Activated gamma-delta T cell treated with Interleukin-2 at 50 U/mL for 16 hours (primary cell): ENCODE measurements at places on chromosomes 1 and 21.

DNA sequence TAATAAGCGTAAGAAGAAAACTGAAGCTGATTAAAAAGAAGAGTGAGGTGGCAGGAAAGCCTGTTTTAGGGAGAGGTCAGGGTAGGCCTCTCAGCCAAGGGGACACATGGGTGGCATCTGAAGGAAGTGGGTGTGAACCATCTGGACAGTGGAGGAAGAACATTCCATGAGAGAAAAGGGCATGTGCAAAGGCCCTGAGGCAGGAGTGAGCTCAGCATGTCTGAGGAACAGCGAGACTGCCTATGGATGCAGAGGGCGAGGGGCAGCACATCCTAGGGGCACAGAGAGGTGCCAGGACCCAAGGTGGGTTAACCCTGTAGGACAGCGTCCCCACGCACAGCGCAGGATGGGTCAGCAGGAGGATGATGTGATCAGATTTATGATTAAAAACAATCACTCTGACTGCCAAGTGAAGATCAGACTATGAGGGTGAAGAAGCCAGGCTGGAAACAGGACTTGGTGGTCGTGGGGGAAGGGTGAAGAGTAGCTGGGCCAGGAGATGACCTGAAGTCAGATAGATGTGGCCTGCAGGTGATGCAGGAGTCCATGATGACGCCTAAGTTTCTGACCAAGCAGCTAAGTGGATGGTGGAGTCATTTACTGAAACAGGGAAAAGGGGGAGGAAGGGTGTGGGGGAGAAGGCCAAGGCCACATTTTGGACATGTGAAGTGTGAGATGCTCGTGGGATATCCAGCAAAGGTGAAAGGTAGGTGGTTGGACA lies 37.9 kb downstream of the PABPC4 start:
- no peak for DNase-seq

- no peak for DNase-seq
These were observed 18.0 kb downstream of the NADK start for GRCh38 chr1:1760345-1760650.

GRCh38 chr1:41687007-41687406 lies 202.5 kb upstream of the EDN2 start:
- DNase-seq, result no peak

- no peak for DNase-seq
These were observed at the start of gene FAM177B for GRCh38 chr1:222736972-222737371. TSS of gene FAM177B (plus strand) at chr1:222737202. CDS start at chr1:222746546, 9,344 bp downstream.

DNA sequence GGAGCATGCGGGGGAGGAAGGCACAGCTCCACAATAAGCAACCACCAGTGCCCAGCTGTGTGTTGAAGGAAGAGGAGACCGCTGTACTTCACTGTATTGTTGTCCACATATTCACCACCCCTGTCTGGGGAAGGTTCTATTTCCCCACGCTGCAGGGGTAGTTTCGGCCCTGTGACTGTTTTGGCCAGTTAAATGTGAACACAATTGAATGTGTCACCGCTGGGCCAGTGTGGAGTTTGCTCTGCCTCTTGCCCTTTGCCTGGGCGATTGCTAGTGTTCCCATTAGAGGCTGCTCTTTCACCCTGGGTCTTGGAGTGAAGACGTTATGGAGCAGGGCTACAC lies 32.6 kb downstream of the UBE4B start:
- no peak for DNase-seq

DNA sequence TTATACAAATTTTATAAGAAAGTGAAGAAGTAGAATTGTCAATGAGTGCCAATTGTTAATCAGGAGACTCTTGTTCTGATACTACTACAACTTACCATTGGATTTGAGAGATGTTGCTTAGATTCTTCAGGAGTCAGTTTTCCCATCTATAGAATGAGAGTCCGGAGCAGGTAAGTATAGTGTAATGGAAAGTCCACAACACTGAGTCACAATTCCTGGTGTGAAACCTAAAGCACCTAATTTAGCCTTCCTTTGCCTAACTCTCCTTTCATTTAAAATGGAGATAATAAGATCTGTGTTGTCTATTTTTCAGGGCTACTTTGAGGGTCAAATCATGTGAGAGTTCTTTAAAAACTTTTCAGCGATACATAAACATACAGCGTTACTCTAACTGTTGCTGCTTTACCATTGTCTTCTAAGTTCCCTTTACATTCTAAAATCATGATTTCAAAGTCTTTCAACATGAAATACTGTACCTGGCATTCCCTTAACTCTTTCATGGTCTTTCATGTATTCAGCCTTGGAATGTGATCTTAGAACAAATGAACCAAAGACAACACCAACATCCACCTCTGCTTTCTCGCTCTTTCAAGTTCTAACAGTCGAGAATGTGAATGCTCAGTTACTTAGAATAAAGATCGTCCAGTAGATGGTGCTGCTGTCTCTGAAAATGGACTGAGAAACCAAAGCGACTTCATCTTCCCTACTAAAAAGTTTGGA lies 90.9 kb downstream of the SLC30A10 start:
- DNase-seq, result no peak

DNA sequence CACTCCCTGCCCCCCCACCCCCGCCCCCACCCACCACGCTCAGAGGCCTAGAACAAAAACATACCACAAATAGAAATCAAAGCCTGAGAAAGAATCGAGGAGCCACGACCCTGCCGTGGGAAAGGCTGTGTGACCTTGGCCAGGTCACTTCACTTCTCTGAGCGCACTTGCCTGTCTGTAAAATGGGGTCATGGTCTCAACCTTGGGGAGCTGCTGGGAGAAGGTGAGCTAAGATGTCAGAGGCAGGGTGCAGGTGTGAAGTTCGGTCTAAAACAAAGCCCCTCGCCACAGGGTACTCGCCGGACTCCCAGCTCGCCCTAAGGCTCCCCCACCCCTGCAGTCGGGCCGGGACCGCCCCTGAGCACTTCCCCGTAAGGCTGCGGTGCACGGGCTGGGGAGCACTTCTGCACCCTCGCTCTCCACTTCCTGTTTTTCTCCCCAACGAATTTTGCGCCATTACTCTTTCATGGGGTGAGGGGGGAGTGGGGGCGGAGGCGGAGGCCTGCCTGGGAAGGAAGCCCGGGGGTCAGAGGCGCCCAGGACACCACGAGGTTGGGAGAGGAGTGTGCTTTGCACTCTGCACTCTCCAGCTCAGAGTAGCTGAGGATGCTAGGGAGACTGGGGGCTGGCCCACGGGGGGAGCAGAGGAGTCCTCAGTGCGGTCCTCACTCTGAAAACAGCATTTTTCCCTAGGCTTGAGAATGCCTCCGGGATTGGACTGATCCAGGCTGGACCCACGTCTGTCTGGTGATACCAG lies 21.9 kb upstream of the PIK3CD start:
- peak; percentile 79 for DNase-seq

- no peak for DNase-seq
These were observed 7.9 kb downstream of the CCNL2 start for GRCh38 chr1:1391225-1391624.

- DNase-seq, result no peak
These were observed 54.5 kb upstream of the IGSF5 start for GRCh38 chr21:39690454-39690853.

DNA sequence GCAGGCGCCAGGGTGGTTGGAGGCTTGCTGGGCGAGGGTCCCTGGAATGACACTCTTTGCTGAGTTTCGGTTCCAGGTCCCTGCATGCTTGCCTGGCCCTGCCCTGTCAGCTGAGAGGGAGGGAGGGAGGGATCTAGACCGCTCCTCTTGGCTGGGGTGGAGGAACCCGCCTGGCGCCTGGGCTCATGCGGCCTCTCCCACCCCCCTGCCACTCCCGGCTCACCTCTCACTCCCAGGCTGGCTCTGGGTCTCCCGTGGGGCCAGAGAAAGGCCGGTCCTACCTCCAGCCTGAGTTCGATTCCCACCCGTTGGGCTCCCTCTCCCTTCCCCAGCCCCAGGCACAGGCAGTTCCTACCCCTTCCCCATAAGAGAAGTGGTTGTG lies 19.0 kb upstream of the IFNLR1 start:
- DNase-seq, result no peak

- no peak for DNase-seq
These were observed 618 bp upstream of the FOXD3 start for GRCh38 chr1:63321785-63322113.

DNA sequence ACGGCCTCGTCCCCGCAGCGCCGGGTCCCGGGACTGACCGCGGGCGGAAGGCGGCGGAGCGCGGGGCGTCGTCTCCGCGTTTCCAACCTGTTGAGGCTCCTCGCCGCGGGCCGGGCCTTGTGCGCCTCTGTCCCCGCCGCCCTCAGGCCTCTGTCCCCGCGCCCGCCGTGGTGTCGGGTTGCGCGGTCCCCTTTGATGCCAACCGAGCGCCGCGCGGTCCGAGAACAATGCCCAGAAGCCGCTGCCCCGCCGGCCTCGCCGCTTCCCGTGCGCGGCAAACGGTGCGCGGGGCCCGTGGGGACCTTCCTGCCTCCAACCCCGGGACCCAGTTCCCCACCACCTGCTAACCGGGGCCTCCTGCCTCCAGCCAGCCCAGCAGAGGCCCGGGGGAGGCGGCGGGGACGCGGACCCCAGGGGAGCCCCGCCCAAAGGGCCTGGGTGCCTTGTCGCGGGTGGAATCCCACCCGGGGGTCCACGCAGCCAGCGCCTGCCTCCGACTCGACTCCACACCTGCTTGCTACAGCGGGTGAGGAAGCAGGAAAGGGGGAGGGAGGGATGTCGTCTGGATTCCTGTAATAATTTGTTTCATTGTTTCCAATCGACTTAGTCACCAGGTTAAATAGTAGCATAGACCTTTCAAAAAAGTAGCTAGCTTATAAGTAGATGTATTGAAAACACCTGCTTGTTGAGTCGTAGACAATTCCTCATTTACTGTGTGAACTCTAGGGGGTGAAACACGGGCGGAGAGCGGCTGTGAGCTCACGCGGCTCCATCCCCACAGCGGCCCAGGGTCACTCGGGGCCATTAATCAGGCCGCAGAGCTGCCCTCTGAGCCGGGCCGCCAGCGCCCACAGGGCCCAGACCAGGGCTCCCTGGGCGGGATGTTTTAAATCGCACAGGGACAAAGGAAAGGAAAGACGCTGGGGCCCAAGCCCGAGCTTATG lies 1.1 kb downstream of the COL18A1 start:
- DNase-seq, result no peak

DNA sequence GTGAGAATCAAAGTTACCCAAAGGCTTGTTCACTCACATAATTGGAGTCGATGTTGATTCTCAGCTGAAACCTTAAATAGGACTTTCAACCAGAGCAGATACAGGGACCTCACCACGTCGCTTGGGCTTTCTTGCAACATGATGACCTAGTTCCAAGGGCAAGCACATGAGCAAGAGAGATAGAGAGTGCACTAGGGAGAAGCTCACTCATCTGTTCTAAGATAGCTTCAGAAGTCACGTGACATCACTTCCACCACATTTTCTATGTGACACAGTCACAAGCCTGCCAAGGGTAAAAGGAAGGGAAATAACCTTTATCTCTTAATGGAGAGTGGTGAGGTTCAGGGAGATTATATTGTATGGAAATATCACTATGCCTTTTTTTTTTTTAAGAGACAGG lies 470.1 kb upstream of the PLXNA2 start:
- no peak for DNase-seq

DNA sequence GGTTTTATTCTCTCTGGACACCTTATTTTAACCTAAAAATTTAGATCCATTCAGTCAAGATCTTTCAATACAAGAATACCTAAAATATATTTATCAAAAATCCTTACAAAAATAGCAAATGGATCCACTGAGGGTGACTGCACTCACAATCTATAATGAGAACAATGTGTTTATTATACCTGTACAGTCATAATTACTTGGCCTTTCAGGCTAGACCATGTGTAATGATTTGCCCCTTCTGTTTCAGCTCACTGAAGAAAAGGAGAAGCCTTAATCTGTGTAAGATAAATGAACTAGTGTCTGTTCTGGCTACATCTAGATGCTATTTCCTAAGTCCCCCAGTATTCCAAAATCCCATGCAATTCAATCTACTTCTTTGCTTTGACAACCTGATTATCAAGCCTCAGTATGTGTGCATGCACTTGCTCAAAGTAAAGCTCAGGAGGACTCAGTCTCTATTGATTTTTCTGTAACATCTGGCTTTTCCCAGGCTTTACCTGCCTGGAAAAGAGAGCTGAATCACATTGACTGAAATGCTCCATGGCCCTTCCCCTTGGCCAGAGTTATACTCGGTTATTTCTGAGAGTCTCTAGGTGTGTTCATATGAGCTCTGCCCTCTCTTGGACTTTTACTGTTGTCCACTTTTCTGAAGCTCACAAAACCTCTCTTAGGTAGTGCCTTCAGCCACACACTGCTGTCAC lies 27.6 kb downstream of the CRP start:
- DNase-seq, result no peak

DNA sequence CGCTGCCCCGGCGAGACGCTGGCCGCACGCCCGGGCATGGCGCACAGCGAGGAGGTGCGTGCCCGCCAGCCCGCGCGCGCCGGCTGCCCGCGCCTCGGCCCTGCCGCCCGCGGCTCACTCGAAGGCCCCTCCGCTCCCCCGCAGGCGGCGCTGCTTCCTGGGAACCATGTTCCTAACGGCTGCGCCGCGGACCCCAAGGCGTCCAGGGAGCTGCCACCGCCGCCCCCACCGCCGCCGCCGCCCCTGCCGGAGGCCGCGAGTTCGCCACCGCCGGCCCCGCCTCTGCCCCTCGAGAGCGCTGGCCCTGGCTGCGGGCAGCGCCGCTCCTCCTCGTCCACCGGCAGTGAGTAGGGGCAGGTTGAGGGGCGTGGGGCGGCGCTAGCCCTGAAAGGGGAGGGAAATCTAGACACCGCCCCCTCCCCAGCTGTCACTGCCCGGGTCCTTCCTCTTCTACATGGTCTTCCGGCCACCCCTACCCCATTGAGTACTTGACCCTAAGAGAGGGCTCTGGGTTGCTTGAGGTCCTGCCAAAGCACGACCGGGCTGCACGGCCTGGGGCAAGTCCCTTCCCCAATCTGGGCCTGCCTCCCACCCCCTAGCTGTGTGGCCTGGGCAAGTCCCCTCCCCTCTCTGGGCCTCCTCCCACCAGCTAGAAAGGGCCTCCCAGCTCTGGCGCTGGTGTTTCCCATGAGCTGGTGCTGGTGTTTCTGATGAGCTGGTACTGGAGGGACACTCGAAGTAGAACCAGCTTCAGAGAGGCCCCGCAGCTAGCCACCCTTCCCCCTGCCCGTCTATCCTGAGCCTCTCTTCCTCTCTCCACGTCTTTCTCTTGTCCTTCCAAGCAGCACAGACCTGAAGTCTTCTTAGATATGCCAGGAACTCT lies 17.0 kb downstream of the TNFRSF25 start:
- no peak for DNase-seq

DNA sequence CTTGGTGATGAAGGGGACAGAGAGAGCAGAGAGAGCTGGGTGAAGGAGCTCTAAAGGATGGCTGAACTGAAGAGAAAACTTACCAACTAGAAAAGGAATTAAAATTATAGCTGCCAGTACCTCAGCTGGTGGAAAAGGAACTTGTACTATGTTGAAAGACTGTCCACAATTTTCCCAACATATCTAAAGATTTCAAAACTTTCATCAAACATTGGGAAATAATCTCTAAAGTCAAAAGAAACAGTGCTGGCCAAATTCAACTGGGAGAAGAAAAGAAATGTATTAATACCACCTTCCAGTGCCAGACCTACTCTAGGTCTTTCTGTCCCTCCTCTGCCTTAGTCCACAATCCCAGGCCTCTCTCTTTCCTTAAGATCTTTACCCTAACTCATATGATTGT lies 6.1 kb downstream of the SMG5 start:
- no peak for DNase-seq

DNA sequence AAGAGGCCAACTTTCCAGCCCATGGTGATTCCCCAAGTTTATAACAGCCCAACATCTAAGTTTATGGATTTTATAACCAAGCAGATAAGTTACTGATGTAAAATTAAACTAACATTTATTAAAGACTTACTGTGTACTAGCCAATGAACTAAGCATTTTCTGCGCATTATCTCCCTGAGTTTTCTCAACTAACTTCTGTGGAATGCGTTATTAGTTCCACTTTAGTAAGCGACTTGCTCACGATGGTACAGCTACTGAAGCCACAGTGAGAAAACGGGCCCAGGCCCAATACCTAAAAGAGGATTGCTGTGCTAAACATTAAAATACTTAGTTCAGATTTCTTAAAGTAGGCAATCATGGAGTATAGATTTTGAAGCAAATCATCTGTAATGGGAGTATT lies 61.0 kb downstream of the ZBTB18 start:
- no peak for DNase-seq
